ENCODE measurements at places on chromosomes 13 and 19.

GRCh38 chr13:30097701-30098100 lies 209.7 kb downstream of the KATNAL1 start:
- DNase-seq, result no peak

- DNase-seq, result no peak
These were observed 14.0 kb downstream of the PDX1 start for GRCh38 chr13:27933580-27934328.

DNA sequence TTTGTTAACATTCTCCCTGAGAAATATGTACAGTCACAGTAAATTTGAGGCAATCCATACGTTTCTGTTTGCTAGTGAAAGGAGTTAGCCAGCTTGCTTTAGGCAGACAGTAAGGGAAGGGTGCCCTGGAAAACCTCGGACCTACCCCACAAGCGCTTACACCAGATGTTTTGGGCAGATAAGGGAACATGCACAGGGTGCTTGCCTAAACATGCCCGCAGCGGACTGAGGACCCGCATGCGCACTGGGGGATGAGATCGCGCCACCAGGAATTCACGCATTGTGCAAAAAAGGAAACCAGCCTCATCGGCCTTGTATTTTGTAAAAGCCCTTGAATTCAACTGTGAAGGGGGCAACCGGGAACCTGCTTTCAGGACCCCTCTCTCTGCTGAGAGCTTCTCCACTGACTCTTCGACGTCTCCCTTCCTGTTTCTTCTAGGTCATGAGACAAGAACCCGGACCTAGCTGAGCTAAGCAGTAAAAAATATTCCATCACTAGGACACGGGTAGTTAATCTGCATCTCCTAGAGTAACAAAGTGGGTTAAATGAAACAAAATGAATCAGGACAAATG lies 1399.2 kb upstream of the ATXN8OS start:
- no peak for DNase-seq

GRCh38 chr19:23401086-23401610 lies 5.9 kb upstream of the ZNF91 start:
- no peak for DNase-seq

All from EH (cell line).